ENCODE measurements at places on chromosomes 16 and 17. TPM values are rescaled to one million over a fixed set of nuclear protein-coding genes. Genes with fewer than 3 reads are reported as not detected.
A peak's percentile ranks its signal among the peaks of the same experiment; 100 is the strongest.

Gene ZFPM1
- total RNA-seq, result 0.57 TPM

Gene RNF43
- total RNA-seq, result 10.5 TPM

Gene GLG1
- 156 TPM for total RNA-seq

GRCh38 chr17:70095455-70095854 lies 20.4 kb downstream of the KCNJ16 start:
- H3K36me3 ChIP-seq, result no peaks in the 10 kb centered on the region
- no peak overlapping the region for H3K27ac ChIP-seq
- no peak overlapping the region for H3K4me3 ChIP-seq
- DNase-seq, result no peak

Gene SLC16A6
- total RNA-seq, result 7.2 TPM

Gene CLEC19A
- total RNA-seq, result not detected

- no peak overlapping the region for H3K4me3 ChIP-seq
- H3K36me3 ChIP-seq, result no peaks in the 10 kb centered on the region
- H3K27ac ChIP-seq, result no peak overlapping the region
- no peaks in the 10 kb centered on the region for H3K4me1 ChIP-seq
- DNase-seq, result no peak
- H3K27me3 ChIP-seq, result no peaks in the 10 kb centered on the region
Observed at GRCh38 chr16:58727028-58727781, 6.9 kb downstream of the GOT2 start.

Gene TNFSF12
- 46.5 TPM for total RNA-seq

Gene INPP5K
- total RNA-seq, result 46.5 TPM

Gene EPX
- total RNA-seq, result not detected

- H3K27ac ChIP-seq, result no peak overlapping the region
- H3K4me1 ChIP-seq, result no peaks in the 10 kb centered on the region
- H3K36me3 ChIP-seq, result no peaks in the 10 kb centered on the region
- no peak for DNase-seq
- no peak overlapping the region for H3K4me3 ChIP-seq
Observed at GRCh38 chr16:67517661-67518423, 10.8 kb upstream of the RIPOR1 start.

Gene CISD3
- 2.4 TPM for total RNA-seq

DNA sequence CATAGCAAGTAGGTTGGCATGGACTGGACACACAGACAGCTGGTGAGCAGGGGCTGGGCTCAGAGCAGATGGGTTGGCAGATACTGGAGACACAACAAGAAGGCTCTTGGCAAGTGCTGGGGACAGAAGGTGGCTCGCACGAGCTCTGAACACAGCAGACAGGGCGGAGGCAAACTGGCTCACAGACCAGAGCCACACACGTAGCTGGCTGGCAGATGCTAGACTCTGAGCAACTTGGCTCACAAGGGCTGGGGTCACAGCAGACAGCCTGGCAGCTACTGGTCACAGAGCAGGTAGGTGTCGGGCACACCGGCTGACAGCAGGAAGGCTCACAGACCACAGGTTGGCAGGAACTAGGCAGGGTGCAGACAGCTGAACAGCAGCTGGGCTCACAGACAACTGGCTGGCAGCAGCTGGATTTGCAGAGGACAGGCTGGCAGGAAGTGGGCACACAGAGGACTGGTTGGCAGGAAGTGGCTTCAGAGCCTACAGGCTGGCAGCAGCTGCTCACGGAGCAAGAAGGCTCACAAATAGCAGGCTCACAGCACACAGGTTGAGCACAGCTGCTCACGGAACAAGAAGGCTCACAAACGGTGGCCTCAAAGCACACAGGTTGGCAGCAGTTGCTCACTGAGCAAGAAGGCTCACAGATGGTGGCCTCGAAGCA lies 725 bp downstream of the KRTAP16-1 start:
- no peak overlapping the region for H3K4me3 ChIP-seq
- H3K36me3 ChIP-seq, result no peaks in the 10 kb centered on the region
- H3K27ac ChIP-seq, result no peak overlapping the region
- no peak for DNase-seq
- H3K4me1 ChIP-seq, result no peaks in the 10 kb centered on the region
- no peaks in the 10 kb centered on the region for H3K27me3 ChIP-seq

Gene APOBR
- total RNA-seq, result 24.7 TPM

GRCh38 chr17:78272181-78272913 lies 40.9 kb downstream of the TMEM235 start:
- no peak overlapping the region for H3K4me3 ChIP-seq
- no peaks in the 10 kb centered on the region for H3K27me3 ChIP-seq
- H3K27ac ChIP-seq, result no peak overlapping the region
- H3K4me1 ChIP-seq, result peaks cover 43% of the 10 kb centered on the region

Gene WSCD1
- total RNA-seq, result 13.4 TPM

GRCh38 chr17:690361-690760 lies 24.3 kb downstream of the VPS53 start:
- H3K27ac ChIP-seq, result no peak overlapping the region
- no peak for DNase-seq
- peaks cover 27% of the 10 kb centered on the region for H3K36me3 ChIP-seq
- H3K4me1 ChIP-seq, result no peaks in the 10 kb centered on the region

Gene CDRT15
- total RNA-seq, result not detected

Gene STX1B
- 0.17 TPM for total RNA-seq

Gene ACAP1
- 9.2 TPM for total RNA-seq

Gene RHBDF1
- 28.5 TPM for total RNA-seq

GRCh38 chr16:23286131-23286532 lies 16.0 kb upstream of the SCNN1B start:
- H3K27ac ChIP-seq, result no peak overlapping the region
- no peak for DNase-seq
- no peak overlapping the region for H3K4me3 ChIP-seq
- H3K4me1 ChIP-seq, result no peaks in the 10 kb centered on the region
- no peaks in the 10 kb centered on the region for H3K36me3 ChIP-seq

- DNase-seq, result peak; percentile 83
- peaks cover 2% of the 10 kb centered on the region for H3K36me3 ChIP-seq
- H3K27me3 ChIP-seq, result no peaks in the 10 kb centered on the region
- H3K27ac ChIP-seq, result peak overlapping the region; percentile 11
Observed at GRCh38 chr17:77465358-77466041, 324.7 kb downstream of the SEC14L1 start.

DNA sequence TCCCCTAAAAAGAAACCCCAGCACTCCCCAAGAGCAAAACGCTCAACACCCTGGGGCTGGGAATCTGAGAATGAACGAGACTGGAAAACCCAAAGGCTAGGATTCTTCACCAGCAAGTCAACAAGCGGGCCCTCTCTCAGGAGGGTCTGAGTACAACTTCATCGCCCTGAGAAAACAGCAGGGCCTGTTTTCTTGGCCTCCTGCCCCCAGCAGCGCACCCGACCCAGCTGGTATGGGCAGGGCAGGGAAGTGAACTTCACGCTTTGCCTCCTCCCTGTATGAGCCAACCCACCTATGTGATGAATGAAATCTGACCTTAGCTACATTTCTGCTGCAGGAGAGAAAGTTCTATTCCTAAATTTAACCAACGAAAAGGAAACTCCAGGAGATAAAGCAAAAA lies 11.1 kb downstream of the NUDT16L1 start:
- H3K36me3 ChIP-seq, result peaks cover 9% of the 10 kb centered on the region
- H3K27me3 ChIP-seq, result no peaks in the 10 kb centered on the region
- no peak for DNase-seq
- H3K4me3 ChIP-seq, result no peak overlapping the region

Gene GALR2
- 0.40 TPM for total RNA-seq

DNA sequence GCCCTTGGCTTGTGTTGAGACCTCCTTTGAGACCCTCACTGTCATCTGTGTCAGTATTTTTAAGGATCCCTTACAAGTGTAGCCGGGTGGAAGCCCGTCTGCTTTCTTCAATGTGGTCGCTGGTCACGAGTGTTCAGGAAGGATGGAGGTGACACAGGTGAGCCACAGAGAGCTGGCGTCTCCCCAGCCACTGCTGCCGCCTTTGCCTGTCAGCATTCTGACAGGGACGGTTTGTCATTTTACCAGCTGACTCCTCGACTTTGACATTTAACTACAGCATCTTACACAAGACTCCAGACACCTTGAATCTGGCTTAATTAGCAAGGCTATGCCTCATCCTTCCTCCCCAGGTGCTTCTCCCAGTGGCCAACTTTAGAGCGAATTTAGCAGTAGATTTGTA lies 56.3 kb upstream of the MPHOSPH6 start:
- no peak overlapping the region for H3K4me3 ChIP-seq
- DNase-seq, result no peak
- no peaks in the 10 kb centered on the region for H3K36me3 ChIP-seq
- no peaks in the 10 kb centered on the region for H3K4me1 ChIP-seq
- peaks cover 5% of the 10 kb centered on the region for H3K27me3 ChIP-seq

DNA sequence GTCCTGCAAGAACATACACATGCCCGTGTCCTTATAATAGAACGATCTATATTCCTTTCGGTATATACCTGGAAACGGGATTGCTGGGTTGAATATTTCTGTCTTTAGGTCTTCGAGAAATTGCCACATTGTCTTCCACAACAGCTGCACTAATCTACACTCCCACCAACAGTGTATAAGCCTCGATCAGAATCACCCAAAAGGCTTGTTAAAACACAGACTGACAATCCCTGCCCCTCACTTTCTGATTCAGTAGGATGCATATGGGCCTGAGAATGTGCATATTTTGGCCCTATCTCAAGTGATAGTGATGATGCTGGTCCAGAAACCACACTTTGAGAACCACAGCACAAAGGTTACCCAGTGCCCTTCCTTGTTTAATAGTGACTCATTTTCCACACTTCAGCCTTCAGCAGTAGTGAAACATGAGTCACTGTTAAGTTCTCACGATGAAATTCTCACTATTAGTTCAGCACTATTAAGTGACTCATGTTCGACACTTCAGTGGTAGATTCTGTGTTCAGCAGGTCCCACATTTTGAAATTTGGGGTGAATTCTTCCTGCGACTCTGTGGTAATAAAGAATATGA lies 215.6 kb downstream of the GRIN2A start:
- no peaks in the 10 kb centered on the region for H3K36me3 ChIP-seq
- DNase-seq, result no peak

- H3K27me3 ChIP-seq, result no peaks in the 10 kb centered on the region
- no peak for DNase-seq
- H3K27ac ChIP-seq, result no peak overlapping the region
- no peaks in the 10 kb centered on the region for H3K4me1 ChIP-seq
Observed at GRCh38 chr17:3907483-3908216, 8.6 kb downstream of the P2RX1 start.

DNA sequence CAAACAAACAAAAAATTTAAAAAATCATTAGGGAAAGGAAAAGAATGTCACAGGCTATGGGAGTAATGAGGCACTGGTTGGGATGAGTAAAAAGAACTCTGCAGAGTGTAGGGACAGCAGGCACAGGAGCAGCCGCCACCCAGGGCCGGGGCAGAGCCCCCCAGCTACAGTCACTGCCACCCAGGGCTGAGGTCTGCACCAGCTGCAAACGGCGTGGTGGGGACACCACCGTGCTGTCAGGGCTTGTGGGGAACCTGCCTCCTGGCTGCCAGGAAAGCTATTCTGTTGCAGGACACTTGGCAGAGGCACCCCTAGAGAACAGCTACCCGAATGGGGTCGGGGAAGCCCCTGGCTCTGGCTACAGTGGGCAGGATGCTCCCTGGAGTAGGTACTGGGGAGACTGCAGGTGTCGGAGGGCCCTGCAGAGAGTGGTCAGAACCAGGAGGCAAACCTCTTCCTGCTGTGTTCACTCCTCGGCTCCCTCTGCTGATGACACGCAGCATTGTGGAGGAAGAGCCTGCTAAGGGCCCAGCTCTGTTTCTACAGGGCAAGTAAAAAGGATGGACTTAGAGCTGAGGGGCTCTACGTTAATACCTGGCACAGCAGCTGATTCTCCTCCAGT lies 32.3 kb upstream of the CAPN15 start:
- peak; percentile 12 for DNase-seq
- no peaks in the 10 kb centered on the region for H3K27me3 ChIP-seq
- no peak overlapping the region for H3K27ac ChIP-seq
- no peak overlapping the region for H3K4me3 ChIP-seq

GRCh38 chr17:40035162-40035559 lies 19.0 kb downstream of the MED24 start:
- H3K27ac ChIP-seq, result no peak overlapping the region
- no peak overlapping the region for H3K4me3 ChIP-seq
- H3K27me3 ChIP-seq, result no peaks in the 10 kb centered on the region
- peaks cover 44% of the 10 kb centered on the region for H3K36me3 ChIP-seq
- no peaks in the 10 kb centered on the region for H3K4me1 ChIP-seq
- DNase-seq, result no peak

Gene MAP1LC3B
- 45.7 TPM for total RNA-seq

Gene ATAD5
- total RNA-seq, result 2.2 TPM

DNA sequence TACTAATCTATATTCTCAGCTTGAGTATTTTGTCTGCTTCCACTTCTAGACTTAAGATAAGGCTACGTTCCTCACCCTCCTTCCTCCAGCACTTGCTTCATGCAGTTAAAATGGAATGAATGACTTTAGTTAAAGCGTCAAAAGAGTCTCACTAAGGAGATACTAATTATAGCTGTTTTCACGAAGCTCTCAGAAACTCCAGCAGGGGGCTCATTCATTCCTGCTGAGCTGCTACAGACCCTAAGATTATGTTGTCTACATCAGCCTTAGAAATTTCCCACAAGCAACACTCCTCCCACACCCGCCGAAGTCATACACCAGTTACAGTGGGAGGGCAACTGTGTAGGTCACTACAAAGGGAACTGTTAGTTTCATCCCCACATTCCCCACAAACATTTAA lies 57.0 kb upstream of the KIFC3 start:
- no peaks in the 10 kb centered on the region for H3K36me3 ChIP-seq
- DNase-seq, result no peak
- H3K4me1 ChIP-seq, result no peaks in the 10 kb centered on the region

- H3K36me3 ChIP-seq, result no peaks in the 10 kb centered on the region
- H3K4me1 ChIP-seq, result no peaks in the 10 kb centered on the region
- H3K27ac ChIP-seq, result no peak overlapping the region
- no peak for DNase-seq
- no peak overlapping the region for H3K4me3 ChIP-seq
Observed at GRCh38 chr16:62170642-62171041, 134.4 kb upstream of the CDH8 start.

Gene PTX4
- total RNA-seq, result 0.31 TPM

DNA sequence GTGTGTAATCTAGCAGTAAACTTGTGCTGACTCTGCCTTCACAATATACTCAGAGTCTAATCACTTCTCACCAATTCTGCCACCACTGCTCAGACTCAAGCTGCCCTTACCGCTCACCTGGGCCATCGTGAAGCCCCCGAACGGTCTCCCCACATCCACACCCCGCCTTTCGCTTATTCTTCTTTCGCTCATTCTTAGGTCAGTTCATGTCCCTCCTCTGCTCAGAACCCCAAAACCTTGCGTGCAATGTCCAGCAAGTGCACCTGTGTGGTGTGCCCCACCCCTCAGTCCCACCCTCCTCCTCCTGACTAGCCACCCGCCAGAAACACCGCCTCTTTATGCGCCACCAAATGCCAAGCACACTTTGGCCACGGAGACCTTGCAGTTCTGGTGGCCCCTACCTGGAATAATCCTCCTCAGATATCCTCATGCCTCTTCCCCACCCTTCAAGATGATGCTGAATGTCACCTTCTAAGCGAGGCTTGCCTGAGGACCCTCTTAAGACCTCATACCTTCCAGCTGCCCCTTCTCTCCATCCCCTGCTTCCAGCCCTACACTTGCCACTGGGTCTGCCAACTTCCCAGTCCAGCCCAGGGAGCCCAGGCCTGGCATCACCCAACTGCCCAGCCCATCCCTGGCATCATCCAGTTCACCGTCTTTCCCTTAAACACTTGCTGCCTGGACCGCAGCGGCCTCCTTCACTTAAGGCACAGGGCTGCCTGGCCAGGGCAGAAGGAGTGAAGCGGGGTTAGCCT lies 34.3 kb upstream of the RBFOX3 start:
- no peak overlapping the region for H3K4me3 ChIP-seq
- H3K36me3 ChIP-seq, result no peaks in the 10 kb centered on the region

GRCh38 chr17:61440697-61441096 lies 11.5 kb upstream of the TBX4 start:
- DNase-seq, result no peak
- H3K4me3 ChIP-seq, result no peak overlapping the region
- no peaks in the 10 kb centered on the region for H3K27me3 ChIP-seq

Gene TMEM238L
- total RNA-seq, result not detected

Measured in lung (tissue), 17 donors.